Nasal cavity respiratory epithelium epithelial cell of viscerocranial mucosa (primary cell): ENCODE measurements at places on chromosomes 6 and 20. TPM values are rescaled to one million over a fixed set of nuclear protein-coding genes. Genes with fewer than 3 reads are reported as not detected.

The PTPRK gene
- 74.5 and 191 TPM in 2 replicates for total RNA-seq

The BIRC7 gene
- not detected in 2 replicates for total RNA-seq

The SLC24A3 gene
- 0.34 and 0.36 TPM in 2 replicates for total RNA-seq

The NT5E gene
- total RNA-seq, result 23.8 and 74.5 TPM in 2 replicates

The MCHR2 gene
- not detected in 2 replicates for total RNA-seq

The PPP1R16B gene
- under 0.01 and 0.21 TPM in 2 replicates for total RNA-seq

The PLG gene
- total RNA-seq, result not detected in 2 replicates

The LGSN gene
- not detected in 2 replicates for total RNA-seq
